ENCODE measurements at places on chromosomes 4 and X.

- DNase-seq = peak; percentile 6
- H3K27me3 ChIP-seq = peaks cover 2% of the 10 kb centered on the region
- peak overlapping the region; percentile 59 for H3K4me3 ChIP-seq
- H3K36me3 ChIP-seq = no peaks in the 10 kb centered on the region
- H3K4me1 ChIP-seq = peaks cover 6% of the 10 kb centered on the region
Measured at GRCh38 chrX:56994375-56995270, 718 bp downstream of the SPIN3 start.

DNA sequence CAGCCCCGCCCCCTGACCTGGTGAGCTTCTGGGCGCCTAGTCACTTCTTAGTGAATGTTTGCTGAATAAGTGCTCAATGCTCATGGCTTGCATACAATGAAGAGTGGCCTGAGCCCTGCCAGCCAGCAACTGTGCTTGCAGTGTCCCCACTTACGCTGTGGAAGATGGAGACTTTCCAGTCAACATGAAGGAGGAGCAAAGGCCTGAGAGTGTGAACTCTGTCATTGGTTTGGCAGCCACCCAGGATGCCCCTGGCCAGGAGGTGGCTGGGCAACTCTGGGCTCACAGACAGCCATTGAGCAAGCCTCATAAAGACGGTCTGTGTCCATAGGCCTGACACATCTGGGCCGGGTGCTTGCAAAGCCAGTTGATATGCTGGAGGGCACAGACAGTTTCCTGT lies 72.1 kb upstream of the MAMLD1 start:
- no peak overlapping the region for H3K27ac ChIP-seq
- H3K4me1 ChIP-seq = no peaks in the 10 kb centered on the region
- no peaks in the 10 kb centered on the region for H3K36me3 ChIP-seq
- DNase-seq = no peak
- H3K4me3 ChIP-seq = no peak overlapping the region

- H3K36me3 ChIP-seq = no peaks in the 10 kb centered on the region
- no peak overlapping the region for H3K27ac ChIP-seq
- no peak for DNase-seq
- H3K27me3 ChIP-seq = no peaks in the 10 kb centered on the region
- no peak overlapping the region for H3K4me3 ChIP-seq
Measured at GRCh38 chr4:16384576-16384975, 158.3 kb upstream of the TAPT1 start.

- H3K27ac ChIP-seq = no peak overlapping the region
- H3K4me3 ChIP-seq = peak overlapping the region; percentile 87
- no peak for DNase-seq
- H3K4me1 ChIP-seq = peaks cover 13% of the 10 kb centered on the region
Measured at GRCh38 chrX:101349193-101349562, 636 bp upstream of the TIMM8A start.

- H3K4me1 ChIP-seq = no peaks in the 10 kb centered on the region
- no peak overlapping the region for H3K27ac ChIP-seq
- DNase-seq = no peak
- no peaks in the 10 kb centered on the region for H3K27me3 ChIP-seq
- H3K36me3 ChIP-seq = no peaks in the 10 kb centered on the region
Measured at GRCh38 chrX:10926404-10926803, 184.7 kb upstream of the HCCS start.

DNA sequence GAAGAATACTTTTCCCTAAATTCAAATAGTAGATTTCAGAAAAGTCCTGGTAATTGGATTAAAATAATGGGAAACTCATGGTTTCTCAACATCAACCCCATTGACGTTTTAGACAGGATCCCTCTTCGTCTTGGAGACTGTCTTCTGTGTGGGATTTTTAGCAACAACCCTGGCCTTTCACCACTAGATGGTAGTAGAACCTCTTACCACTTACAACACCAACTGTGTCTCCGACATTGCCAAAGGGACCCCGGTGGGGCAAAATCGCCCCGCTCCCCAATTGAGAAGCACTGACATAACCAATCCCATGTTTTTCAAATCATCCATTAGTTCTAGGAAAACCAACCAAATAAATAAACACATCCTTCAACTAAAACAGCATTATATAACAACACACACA lies 16.9 kb upstream of the ANOS1 start:
- H3K36me3 ChIP-seq = no peaks in the 10 kb centered on the region
- H3K27ac ChIP-seq = no peak overlapping the region
- H3K4me3 ChIP-seq = no peak overlapping the region
- H3K27me3 ChIP-seq = no peaks in the 10 kb centered on the region

- H3K27me3 ChIP-seq = no peaks in the 10 kb centered on the region
- no peak overlapping the region for H3K27ac ChIP-seq
- DNase-seq = no peak
- H3K4me3 ChIP-seq = no peak overlapping the region
- H3K36me3 ChIP-seq = no peaks in the 10 kb centered on the region
Measured at GRCh38 chr4:155602351-155603140, 64.1 kb upstream of the GUCY1A1 start.

DNA sequence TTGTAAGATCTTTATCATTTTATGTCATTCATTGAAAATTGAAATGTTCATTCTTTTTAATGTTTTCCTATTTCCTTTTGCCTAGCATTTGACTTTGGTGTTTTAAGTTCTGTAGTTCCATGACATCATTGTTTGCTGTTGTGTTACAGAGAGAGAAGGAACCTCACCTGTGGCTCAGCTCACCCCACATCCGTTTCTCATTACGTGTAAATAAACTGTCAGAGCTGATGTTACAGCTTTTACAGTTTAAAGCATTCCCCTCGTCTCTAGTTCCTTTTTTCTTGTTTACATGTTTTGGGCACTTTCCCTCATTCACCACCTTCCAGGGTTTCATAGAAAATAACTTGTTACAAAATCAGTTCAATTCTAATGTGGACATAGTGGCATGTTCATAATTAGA lies 137.2 kb downstream of the FNIP2 start:
- peaks cover 16% of the 10 kb centered on the region for H3K36me3 ChIP-seq
- H3K4me1 ChIP-seq = no peaks in the 10 kb centered on the region
- no peak overlapping the region for H3K4me3 ChIP-seq
- peak overlapping the region; percentile 2 for H3K27ac ChIP-seq

DNA sequence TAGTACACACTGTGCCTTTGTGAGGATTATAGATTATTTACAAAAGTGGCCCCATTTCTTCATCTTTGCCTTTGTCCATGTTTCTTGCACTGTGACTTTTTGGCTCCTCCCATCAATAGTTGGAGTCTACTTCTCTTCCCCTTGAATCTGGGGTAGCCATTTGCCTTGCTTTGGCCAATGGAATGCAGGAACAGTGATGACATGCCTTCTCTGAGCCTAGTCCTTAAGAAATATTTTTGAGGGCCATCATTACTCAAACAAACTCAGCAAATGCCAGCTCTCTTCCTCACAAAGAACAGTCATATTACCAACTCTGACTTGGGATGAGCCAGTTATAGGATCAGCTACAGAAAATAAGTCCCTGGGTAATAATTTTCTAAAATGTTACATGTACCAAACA lies 189.6 kb downstream of the FRMPD4 start:
- H3K4me3 ChIP-seq = no peak overlapping the region
- DNase-seq = no peak
- no peak overlapping the region for H3K27ac ChIP-seq
- H3K36me3 ChIP-seq = no peaks in the 10 kb centered on the region
- no peaks in the 10 kb centered on the region for H3K27me3 ChIP-seq

GRCh38 chrX:115098897-115099296 lies 81.5 kb upstream of the IL13RA2 start:
- no peak overlapping the region for H3K4me3 ChIP-seq
- no peaks in the 10 kb centered on the region for H3K4me1 ChIP-seq
- H3K27ac ChIP-seq = no peak overlapping the region

GRCh38 chrX:1727531-1728027 lies 112.7 kb downstream of the ASMT start:
- no peak overlapping the region for H3K27ac ChIP-seq
- no peaks in the 10 kb centered on the region for H3K27me3 ChIP-seq
- H3K4me1 ChIP-seq = no peaks in the 10 kb centered on the region
- no peaks in the 10 kb centered on the region for H3K36me3 ChIP-seq

DNA sequence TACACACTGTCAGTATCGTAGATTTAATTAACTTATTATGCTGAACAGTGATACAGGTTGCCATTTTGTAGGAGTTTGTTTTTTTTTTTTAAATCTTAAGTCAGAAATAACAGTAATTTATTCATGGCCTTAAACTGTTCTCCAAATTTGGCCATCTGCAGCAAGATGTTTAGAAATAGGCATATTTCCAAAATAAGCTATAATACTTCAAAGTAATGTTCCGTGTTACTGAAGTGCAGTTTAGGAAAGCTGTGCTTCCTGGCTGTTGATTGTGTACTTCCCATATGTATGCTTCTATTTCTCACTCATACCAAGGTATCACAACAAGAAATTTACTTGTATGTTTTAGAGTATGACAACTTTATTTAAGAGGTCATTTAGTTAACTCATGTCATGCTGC lies 28.9 kb downstream of the CPEB2 start:
- H3K4me1 ChIP-seq = no peaks in the 10 kb centered on the region
- H3K4me3 ChIP-seq = no peak overlapping the region
- no peak for DNase-seq
- peaks cover 31% of the 10 kb centered on the region for H3K36me3 ChIP-seq

- no peaks in the 10 kb centered on the region for H3K4me1 ChIP-seq
- H3K27me3 ChIP-seq = no peaks in the 10 kb centered on the region
- H3K36me3 ChIP-seq = no peaks in the 10 kb centered on the region
- no peak for DNase-seq
- H3K27ac ChIP-seq = no peak overlapping the region
Measured at GRCh38 chr4:1255699-1256098, 6.8 kb upstream of the CTBP1 start.

DNA sequence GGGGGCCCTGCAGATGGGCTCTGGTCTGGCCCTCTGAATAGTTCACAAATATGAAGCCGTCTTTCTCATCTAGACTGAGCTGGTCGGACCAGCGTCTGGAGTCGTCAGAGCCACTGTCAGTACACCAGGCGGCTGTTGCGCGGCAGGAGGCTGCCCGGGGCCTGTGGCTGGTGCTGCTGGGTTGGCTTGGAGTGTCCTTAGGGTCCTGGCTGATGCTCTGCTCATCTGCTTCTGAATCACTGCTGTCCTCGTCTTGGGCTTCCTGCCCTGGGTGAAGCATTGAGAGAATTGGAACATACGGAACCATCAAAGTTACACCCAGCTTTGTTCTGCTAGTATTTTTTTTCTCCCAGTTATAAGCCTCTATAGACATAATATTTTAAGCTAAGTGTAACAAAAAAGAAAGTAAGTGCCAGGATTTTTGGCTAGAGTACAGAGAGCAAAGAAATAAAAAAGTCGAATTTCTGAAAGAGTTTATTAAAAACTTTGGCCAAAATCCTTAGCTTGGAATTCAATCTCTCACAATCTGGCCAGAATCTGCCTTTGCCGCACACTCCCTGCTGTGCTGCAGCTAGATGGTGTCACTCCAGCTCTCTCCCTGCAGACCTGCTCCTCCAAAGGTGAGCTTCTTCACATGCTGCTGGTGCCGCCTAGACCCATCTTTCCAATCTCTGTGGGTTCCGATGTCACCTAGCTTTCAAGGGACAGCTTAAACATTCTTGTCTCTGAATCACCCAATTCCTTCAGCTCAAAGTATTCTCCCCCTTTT lies 96.2 kb downstream of the CDS1 start:
- peaks cover 96% of the 10 kb centered on the region for H3K36me3 ChIP-seq
- no peaks in the 10 kb centered on the region for H3K27me3 ChIP-seq
- H3K4me3 ChIP-seq = no peak overlapping the region
- no peak overlapping the region for H3K27ac ChIP-seq
- DNase-seq = no peak

DNA sequence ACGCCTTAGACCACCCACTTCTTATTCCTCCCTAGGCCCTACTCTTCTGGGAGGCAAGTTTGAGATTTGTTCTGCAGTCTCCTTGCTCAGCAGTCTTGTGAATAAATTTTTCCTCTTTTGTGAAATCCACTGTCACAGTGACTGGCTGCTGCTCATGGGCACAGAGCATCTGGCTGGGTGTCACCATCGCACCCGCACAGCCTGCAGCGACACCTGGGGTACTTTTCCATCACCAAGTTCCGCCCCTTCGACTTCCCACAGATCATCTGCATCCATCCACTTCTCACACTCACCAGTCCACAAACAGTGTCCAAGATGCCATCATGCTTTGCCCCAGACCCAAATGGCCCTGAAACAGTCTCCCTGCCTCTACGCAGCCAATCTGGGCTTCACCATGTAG lies 36.4 kb upstream of the AFAP1 start:
- H3K36me3 ChIP-seq = no peaks in the 10 kb centered on the region
- no peak overlapping the region for H3K27ac ChIP-seq
- no peak for DNase-seq

DNA sequence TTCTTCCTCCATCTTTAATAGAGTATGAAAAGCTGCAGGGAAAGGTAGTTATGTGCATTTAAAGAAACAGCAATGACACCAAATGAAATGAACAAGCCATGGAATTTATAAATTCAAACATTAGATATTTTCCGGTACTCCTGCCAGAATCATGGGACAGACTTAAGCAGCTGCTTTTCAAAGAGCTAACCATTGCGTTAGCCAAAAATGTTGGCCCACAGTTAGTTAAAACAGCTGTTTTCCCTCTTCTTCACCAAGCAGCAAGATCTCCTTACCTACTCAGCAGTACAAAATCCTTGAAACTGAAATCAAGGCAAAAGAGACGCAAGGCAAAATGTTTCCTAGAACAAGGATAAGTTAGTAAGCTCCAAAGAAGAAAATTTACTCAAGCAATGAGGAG lies 64.0 kb downstream of the MANBA start:
- H3K27me3 ChIP-seq = no peaks in the 10 kb centered on the region
- no peak overlapping the region for H3K4me3 ChIP-seq
- H3K27ac ChIP-seq = peak overlapping the region; percentile 3
- peaks cover 35% of the 10 kb centered on the region for H3K36me3 ChIP-seq

- DNase-seq = no peak
- no peak overlapping the region for H3K4me3 ChIP-seq
- H3K4me1 ChIP-seq = no peaks in the 10 kb centered on the region
- no peak overlapping the region for H3K27ac ChIP-seq
Measured at GRCh38 chr4:85028910-85029309, 62.4 kb upstream of the WDFY3 start.

GRCh38 chr4:138666366-138666765 lies 349.2 kb upstream of the NOCT start:
- H3K27ac ChIP-seq = no peak overlapping the region
- no peaks in the 10 kb centered on the region for H3K4me1 ChIP-seq
- no peaks in the 10 kb centered on the region for H3K36me3 ChIP-seq
- no peaks in the 10 kb centered on the region for H3K27me3 ChIP-seq
- no peak overlapping the region for H3K4me3 ChIP-seq
